ENCODE measurements at places on chromosomes 12 and 14.

DNA sequence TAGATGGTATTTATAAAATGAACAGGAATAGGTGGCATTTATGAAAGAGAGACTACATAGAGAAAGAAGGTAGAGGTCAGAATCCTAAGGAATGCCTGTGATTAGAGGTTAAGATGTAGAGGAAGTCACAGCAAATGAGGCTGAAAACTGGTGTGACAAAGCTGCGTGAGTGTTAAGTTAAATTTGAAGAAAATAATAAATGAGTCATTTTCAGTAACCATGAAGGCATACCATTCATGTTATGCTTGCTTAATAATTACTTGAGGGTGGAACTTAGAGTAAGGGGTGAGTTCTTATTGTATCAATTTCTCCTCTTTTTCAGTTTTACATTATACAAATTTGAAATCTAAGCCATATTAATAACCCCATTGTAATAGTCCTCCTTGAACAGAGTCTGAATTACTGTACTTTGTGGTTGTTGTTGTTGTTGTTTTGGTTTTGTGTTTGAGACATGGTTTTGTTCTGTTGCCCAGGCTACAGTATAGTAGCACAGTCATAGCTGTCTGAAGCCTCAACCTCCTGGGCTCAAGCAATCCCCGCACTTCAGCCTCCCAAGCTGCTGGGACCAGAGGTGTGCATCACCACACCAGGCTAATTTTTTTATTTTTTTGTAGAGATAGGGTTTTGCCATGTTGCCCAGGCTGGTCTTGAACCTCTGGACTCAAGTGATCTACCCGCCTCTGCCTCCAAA is 761.5 kb downstream of the GALC start:
- no peak for DNase-seq

GRCh38 chr12:108890208-108890607 is 10.3 kb downstream of the DAO start:
- no peak for DNase-seq

GRCh38 chr14:50359631-50360030 is 37.0 kb downstream of the CDKL1 start:
- DNase-seq, result no peak

DNA sequence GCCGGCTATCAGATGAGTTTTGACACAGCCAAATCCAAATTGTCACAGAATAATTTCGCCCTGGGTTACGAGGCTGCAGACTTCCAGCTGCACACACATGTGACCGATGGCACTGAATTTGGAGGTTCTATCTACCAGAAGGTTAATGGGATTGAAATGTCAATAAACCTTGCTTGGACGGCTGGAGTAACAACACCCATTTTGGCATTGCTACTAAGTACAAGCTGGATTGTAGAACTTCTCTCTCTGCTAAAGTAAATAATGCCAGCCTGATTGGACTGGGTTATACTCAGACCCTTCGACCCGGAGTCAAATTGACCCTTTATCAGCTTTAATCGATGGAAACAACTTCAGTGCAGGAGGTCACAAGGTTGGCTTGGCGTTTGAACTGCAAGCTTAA is 100.2 kb upstream of the EVL start:
- DNase-seq, result no peak

GRCh38 chr12:75665216-75665615 is 153.8 kb upstream of the KRR1 start:
- no peak for DNase-seq

DNA sequence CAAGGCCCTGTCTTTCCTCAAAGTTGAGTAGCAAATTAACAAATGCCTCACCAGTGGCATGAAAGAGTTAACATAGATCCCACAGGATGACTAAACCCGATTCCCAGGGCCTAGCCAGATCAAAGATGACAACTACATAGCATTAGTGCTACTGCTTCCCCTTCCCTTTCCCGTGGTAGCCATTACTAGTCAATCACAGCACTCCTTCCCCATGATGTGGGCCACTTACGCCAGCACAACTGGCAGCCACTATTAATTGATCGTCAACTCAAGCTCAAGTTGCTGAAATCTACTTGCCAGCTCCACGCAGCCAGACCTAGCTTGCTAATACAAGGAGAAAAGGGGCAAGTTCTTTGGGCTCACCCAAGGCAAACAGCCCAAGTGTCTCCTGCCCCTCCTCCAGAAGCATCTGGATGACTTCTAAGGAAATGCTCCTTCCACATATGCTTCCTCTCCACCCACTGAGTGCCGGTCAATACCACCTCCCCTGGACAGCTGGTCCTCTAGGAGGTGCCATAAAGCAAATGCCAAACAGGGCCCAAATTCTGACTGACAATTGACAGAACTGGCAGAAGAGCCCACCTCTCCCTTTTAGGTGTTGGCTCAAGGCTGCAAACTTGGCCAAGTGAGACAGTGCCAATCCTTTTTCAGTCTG is 72.6 kb downstream of the NUAK1 start:
- no peak for DNase-seq

DNA sequence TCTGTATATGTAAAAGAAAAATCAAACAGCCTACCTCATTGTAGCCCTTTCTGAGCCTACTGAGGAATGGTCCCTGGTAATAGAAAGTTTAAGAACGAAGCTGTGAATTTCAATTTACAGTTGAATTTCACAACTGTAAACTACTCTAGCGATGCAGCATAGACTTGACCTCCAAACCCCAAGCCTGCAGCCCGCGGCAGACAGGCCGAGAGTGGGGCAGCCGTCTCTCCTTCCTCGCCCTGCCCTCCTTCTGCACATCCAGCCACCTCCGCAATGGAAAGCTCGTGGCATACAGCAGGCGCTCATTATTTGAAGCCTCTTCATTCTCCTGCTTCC is 15.3 kb downstream of the RNASE2 start:
- no peak for DNase-seq

GRCh38 chr12:103312742-103313354 is 182.9 kb downstream of the C12orf42 start:
- DNase-seq, result no peak

DNA sequence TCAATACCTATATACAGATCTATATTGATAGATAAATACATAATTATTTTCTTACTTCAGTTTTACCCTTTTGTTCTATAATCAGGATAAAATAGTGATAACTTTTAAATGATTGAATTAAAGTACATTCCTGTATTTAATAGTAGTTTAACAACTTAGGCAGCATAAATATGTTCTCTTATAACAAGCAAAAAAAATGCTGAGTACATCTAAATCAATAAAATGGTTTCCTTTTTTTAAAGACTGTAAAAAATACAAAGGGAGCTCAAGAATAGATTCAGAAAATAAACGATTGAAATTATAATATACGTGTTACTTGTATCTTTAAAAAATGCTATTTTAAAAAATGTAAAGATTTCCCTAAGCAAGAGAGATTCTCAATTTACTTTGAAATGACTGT is 393.7 kb upstream of the TMEM132C start:
- no peak for DNase-seq

GRCh38 chr12:25404955-25405354 is 148.1 kb downstream of the LMNTD1 start:
- DNase-seq, result no peak

GRCh38 chr14:69715725-69716477 is 51.0 kb upstream of the SRSF5 start:
- DNase-seq, result no peak

- no peak for DNase-seq
Observed at GRCh38 chr12:119727600-119728443, 59.9 kb downstream of the PRKAB1 start.

DNA sequence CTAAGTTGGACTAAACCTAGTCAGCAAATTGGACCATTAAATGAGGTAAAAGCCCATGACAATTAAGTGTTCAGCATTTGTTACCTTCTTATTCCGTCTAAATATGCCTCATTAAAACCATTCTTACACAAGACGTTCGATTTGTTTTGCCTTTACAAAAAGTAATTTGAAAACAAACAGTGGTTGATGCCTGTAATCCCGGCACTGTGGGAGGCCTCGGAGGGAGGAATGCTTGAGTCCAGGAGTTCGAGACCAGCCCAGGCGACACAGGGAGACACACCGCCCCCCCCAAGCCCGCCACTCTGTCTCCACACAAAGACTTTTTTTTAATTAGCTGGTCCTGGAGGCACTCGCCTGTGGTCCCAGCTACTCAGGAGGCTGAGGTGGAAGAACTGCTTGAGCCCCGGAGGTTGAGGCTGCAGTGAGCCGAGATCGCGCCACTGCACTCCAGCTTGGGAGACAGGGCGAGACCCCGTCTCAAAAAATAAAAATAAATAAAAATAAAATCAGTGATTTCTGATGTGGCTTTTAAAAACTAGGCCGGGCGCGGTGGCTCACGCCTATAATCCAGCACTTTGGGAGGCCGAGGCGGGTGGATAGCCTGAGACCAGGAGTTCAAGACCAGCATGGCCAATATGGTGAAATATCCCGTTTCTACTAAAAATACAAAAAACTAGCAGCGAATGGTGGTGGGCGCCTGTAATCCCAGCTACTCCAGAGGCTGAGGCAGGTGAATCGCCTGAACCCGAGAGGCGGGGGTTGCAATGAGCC is 856 bp upstream of the EIF4B start:
- peak; percentile 38 for DNase-seq

GRCh38 chr14:33309106-33309505 is 370.4 kb downstream of the NPAS3 start:
- DNase-seq, result no peak

DNA sequence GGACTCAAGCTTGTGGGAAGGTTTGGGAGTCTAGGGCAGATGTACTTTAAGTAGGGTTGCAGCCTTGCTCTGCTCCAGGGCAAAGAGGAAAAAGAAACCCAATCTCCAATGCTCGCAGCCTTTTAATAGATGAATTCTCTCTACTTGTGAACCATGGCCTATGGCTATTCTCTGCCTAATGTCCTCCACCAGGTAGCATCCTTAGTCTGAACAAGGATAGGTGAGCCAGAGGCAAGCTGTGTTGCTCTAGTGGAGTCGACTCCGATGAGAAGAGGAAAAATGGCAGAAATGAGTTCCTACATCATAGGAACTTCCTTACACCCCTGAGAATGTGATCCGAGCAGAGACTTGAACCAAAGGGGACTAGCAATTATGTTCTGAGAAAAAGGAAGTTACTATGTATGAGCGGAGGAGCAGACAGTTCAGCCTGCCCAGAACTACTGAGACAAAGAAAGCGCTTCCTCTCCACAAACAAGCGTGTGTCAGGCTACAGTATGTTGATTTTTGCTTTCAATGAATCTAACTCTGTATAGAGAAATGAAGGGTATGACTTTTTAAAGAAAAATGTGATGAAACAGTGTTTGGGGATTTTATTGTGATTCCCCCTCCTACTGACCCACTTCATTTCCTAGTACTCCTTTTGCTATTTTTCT is 153.6 kb upstream of the ARID2 start:
- DNase-seq, result no peak

GRCh38 chr14:81400852-81401251 is 728 bp upstream of the STON2 start:
- DNase-seq, result no peak

DNA sequence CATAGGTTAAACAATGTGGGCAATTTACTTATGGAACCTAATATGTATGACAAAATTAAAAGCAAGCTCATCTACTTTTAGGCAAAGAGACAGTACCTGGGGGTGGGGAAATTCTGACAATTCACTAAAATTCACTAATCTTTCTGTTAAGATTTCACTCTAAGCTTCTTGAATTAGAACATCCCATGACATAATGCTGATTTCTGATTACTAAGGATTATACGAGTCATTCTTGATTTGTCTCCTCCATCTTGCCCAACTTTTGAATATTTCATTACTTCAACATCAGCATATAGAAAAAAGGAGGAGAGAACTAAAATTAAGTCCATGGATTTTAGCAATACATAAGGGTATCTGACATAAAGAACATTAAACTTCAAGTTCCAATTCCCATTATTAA is 2.4 kb downstream of the CEP83 start:
- DNase-seq, result no peak

DNA sequence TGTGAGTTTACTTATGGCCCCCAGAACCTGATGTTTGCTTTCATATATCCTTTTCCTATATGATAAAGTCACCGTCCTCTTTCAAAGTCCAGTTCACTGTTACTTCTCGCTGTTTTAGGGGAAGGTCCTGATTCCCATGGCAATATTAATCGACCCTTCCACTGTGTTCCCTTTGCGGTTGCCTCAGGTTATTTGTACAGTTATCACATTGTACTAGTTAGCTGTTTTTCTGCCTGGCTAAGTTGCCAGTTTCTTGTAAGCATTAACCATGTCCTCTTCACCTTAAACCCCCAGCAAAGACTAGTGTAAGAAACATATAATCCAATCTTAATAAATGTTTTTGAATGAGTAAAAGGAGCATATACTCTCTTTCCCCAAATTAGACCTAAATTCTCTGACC is 115.0 kb upstream of the PPFIA2 start:
- DNase-seq, result no peak

DNA sequence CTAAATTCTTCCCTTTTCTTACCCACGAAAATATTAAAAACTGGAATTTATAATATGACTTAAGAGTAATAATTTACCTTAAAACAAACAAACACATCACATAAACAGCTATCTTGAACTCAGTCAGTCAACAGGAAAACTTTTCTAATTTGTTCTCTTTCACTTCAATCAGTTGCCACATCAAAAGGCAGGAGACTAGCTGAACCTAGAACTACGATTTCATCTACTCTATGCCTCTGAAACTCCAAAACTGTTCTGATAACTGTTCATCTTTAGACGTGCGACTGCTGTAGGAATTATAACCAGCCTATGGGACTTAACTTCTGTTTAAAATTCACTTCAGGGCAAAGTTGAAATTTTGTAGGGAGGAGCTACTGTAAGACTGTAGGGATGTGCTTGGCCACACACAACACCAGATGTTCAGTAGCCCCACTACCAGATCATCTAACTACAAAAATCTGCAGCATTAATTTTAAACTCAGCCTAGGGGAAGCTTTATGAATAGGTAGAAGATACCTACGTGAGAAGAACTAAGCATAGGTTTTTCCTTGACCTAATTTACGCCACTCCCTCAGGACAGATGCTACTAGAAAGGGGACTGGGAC is 7.6 kb upstream of the RAD51AP1 start:
- DNase-seq, result no peak

DNA sequence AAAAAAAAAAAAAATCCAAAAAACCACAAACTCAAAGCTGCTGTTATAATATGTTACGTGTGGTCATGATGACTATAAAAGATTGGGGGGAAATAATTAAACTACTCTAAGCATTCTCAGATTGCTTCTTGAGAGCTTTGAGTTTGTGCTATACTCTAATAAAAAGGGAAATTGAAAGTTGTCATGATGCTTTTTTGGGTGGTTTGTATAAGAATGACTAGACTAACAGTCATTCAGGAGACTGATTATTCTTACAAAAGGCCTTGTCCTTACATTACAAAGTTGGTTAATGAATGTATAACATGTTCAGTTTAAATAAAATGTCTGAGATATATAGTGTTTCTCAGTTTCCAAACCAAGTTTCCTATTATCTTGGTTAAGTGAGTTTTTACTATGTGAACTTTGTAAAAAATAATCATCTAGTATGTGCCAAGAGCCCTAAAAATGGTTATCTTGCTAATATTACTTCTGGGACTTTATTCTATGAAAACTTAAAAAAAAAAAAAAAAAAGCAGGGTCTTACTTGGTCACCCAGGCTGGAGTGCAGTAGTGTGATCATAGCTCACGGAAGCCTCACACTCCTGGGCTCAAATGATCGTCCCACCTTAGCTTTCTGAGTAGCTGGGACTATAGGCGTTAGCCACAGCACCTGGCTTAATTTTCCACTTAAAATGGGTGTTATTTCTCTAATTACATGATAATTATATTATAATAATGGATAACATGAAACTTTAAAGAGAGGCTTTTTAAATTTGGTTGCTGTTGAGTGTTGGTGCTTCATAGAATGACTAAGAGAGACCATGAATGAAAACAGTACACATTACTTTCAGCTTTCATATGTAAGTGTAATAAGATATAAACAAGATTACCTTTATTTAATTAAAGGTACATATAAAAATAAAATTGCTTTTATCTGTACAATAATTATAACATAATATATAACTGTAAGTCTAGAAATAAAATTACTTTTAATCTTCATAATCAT is 459.6 kb upstream of the RGS6 start:
- DNase-seq, result no peak

Measured in activated T-cell treated with anti-CD3 and anti-CD28 coated beads, Interleukin-2, amount 50 U/mL, for 24 hours (primary cell).